ENCODE measurements at places on chromosomes 5 and 9.
A peak's percentile ranks its signal among the peaks of the same experiment; 100 is the strongest.

- DNase-seq: no peak
Observed at GRCh38 chr9:38338342-38339018, 54.0 kb upstream of the ALDH1B1 start.

DNA sequence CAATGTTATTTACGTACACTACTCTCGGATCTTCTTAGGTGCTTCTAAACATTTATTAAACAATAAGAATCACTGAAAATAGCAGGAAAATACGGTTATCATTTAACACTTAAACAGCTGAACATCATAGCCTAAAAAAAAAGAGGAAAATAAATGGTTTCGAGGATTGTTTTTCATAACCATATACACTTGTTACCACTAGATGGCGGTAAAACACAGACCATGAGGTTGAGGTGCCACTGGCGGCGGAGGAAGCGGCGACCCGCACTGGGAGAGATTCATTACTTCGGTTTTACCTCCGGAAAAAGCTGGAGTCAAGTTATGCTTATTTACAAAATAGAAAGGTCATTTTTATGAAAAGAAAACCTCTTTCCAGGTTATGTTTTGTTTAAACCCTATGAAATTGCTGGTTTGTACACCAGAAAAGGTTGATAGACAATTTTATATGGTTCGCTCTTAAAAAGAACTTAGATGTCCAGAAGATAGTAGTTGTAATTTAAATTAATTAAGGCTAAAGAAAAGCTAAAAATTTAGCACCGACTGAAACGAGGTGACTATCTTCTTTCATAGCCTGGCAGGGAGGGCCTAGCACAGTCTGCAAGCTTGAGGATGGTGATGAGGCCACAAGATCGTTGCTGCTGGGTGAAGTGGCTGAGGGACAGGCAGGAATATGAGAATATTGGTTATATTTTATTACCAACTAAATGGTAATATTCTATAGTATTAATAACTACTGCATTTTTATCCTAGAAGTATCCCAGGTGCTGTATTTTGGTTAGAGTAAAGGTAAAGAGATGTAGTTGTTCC lies 605.7 kb downstream of the RAB3C start:
- peak; percentile 44 for DNase-seq

DNA sequence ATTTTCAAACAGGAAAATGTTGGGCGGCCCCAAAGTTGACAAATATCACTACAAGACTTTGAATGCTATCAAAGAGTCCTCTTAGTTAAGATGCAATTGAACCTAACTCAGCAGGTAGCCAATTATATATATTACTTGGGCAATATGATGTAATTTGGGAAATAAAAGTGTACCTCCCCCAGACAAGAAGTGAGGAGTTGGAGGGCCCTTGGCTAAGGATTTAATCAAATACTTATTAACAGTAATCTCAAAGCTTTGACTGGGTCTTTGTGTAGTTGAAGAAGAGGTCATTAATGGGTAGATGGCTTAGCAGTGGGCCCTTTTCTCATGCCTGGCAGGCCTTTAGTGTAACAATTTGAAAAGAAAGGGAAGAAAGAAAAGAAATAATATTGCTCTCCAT lies 599.0 kb downstream of the CSNK1G3 start:
- no peak for DNase-seq

- DNase-seq: peak; percentile 85
Observed at GRCh38 chr9:136012651-136013050, 51.5 kb upstream of the UBAC1 start.

DNA sequence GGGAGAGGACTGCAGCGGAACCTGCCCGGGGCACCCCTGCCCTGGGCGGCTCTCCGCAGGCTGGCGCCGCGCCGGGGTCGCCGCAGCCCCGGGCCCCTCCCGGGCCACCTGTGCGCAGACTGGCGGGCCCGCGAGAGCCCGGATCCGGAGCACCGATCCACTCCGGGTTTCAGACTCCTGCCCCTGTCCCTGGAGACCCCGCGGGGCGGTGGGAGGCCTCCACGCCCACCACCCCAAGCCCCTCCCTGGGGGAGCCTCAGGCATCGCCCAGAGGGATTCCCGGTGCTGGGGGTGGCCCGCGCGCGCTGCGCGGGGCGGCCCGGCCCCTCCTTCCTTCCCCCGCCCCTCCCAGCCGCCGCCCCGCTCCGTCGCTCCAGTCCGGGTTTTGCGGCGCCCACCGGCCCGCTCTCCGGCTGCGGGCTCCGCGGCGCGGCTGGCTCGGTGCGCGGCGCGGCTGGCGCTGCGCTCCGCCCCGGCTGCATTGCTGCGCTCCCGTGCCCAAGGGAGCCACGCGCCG lies at the start of gene UNC5A:
UNC5A (plus strand) TSS at position 479 of the 517 bp plus-strand sequence. CDS start 192 bp downstream, outside the sequence.
- peak; percentile 54 for DNase-seq

DNA sequence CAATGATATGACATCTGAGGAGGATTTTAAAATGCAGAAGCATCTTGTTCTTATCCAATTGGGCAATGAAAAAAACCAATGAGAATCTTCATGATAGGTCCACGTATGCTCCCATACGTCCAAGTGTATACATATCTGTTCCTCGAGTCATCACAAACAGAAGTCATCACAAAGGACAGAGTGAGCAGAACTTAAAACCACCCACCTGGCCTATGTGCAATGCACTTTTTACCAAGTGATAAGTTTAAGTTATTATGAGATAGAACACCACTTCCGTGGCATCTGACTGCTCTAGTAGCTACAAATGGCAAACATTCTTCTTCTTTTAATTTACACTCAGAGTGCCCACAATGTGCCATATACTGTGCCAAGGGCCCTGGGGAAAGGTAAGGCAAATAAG lies 82.4 kb downstream of the PPP2R2B start:
- DNase-seq: no peak

- DNase-seq: no peak
Observed at GRCh38 chr5:135053278-135053677, 19.2 kb upstream of the PITX1 start.

DNA sequence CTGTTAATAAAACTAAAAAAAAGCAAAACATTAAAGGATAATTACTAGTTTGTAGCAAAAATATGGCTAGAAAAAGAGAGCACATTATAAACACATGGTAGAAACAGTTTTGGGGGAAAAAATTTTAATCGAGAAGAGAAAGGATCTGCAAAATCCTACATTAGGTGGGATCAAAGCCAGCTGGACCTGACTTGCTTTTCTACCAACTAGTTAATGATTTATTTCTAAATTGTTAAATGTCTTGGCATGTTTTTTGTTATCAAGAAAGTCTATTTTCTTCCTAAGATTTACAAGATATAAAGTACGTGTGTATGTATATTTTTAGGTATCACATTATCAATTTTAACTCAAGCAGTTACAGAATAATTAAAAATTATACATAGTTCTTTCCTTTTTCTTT lies 47.1 kb upstream of the CDK5RAP2 start:
- no peak for DNase-seq

DNA sequence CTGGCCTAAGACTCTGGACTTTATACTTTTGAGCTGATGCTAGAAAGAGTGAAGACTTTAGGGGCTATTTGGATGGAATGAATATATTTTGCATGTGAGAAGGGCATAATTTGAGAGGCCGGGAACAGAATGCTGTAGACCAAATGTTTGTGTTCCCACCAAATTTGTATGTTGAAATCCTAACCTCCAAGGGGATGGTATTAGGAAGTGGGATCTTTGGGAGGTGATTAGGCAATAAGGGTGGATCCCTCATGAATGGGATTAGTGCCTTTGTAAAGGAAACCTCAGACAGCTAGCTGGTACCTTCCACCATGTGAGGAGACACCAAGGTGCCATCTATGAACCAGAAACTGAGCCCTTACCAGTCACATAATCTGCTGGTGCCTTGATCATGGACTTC lies 165.1 kb upstream of the S1PR3 start:
- no peak for DNase-seq

- DNase-seq: peak; percentile 7
Observed at GRCh38 chr5:176144508-176144907, 93.7 kb upstream of the SIMC1 start.

GRCh38 chr9:129113645-129114304 lies 2.6 kb downstream of the PTPA start:
- no peak for DNase-seq

GRCh38 chr5:66242050-66242715 lies 98.1 kb downstream of the SREK1 start:
- DNase-seq: no peak

GRCh38 chr5:43137326-43137725 lies 16.6 kb downstream of the ZNF131 start:
- no peak for DNase-seq

DNA sequence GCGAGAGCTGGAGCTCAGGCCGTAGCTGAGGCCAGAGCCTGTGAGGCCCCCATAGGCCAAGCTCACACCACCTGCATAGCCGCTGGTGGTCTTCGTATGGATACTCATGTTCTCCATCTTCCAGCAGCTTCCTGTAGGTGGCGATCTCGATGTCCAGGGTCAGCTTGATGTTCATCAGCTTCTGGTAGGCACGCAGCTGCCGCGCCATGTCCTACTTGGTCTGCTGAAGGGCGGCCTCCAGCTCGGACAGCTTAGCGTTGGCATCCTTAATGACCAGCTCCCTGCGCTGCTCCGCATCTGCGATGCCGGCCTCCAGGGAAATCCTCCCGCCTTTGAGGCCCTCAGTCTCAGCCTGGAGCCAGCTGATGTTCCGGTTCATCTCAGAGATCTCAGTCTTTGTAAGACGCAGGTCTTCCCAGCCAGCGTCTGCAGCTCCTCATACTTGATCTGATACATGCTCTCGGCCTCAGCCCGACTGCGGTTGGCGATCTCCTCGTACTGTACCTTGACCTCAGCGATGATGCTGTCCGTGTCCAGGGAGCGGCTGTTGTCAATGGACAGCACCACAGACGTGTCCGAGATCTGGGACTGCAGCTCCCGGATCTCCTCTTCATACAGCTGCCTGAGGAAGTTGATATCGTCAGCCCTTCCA lies 172.1 kb downstream of the PPP2R2B start:
- no peak for DNase-seq

DNA sequence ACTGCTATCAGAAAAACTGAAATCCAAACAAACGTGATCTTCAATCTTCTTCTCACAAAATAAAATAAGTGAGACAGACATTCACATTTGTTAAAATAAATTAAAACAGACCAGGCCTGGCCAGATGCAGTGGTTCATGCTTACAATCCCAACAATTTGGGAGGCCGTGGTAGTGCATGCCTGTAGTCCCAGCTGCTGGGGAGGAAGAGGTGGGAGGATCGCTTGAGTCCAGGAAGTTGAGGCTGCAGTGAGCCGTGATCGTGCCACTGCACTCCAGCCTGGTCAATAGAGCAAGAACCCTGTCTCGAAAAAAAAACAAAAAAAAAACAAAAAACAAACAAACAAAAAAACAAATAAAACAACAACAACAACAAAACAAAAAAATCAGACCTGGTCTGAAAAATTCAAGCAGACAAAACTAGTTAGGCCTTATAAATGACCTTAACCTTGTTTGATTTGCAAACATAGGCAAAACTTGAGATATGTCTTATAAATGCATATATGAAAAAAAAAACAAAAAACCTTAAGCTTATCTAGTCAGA lies 10.8 kb downstream of the MAPKAP1 start:
- DNase-seq: no peak

All from NCI-H2171 (cell line).